ENCODE measurements at places on chromosomes 6 and 20.

GRCh38 chr20:52083627-52084232 is 107.8 kb downstream of the ZFP64 start:
- DNase-seq = peak; percentile 44

DNA sequence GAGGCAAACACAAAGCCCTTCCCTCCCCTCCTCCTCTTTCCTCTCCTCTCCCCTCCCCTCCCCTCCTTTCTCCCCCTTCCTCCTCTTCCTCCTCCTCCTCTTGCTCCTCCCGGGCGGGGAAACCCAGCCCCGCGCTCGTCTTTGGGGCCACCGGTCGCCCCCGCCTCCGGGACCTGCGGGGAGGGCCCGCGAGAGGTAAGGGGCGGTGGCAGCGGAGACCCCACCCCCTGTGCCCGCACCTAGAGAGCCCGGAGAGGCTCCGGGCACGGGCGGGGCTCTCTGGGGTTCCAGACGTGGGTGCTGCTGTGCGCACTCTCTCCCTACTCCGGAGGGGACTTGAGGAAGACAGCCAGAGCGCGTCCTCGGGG is at the start of gene RIN2:
TSS of gene RIN2 (plus strand) at position 126 of the 368 bp plus-strand sequence. CDS start 131,344 bp downstream, outside the sequence.
- DNase-seq = no peak

DNA sequence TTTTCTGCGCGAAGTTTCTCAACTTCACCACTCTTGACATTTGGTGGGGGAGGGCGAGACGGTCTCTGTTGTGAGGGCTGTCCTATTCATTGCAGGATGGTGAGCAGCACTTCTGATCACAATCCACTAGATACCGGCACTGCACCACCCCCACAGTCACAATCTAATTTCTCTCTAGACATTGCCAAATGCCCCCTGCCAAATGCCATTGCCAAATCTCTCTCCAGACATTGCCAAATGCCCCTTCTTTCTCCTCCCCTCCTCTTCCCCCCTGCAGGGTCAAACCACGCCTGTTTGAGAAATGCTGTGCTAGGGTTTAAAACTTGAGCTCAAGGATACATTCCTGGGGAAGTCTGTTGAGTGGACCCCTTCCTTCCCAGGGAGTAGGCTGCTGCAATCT is 603.5 kb upstream of the CDH4 start:
- DNase-seq = no peak

GRCh38 chr6:15914553-15914952 is 214.3 kb upstream of the MYLIP start:
- peak; percentile 70 for DNase-seq

DNA sequence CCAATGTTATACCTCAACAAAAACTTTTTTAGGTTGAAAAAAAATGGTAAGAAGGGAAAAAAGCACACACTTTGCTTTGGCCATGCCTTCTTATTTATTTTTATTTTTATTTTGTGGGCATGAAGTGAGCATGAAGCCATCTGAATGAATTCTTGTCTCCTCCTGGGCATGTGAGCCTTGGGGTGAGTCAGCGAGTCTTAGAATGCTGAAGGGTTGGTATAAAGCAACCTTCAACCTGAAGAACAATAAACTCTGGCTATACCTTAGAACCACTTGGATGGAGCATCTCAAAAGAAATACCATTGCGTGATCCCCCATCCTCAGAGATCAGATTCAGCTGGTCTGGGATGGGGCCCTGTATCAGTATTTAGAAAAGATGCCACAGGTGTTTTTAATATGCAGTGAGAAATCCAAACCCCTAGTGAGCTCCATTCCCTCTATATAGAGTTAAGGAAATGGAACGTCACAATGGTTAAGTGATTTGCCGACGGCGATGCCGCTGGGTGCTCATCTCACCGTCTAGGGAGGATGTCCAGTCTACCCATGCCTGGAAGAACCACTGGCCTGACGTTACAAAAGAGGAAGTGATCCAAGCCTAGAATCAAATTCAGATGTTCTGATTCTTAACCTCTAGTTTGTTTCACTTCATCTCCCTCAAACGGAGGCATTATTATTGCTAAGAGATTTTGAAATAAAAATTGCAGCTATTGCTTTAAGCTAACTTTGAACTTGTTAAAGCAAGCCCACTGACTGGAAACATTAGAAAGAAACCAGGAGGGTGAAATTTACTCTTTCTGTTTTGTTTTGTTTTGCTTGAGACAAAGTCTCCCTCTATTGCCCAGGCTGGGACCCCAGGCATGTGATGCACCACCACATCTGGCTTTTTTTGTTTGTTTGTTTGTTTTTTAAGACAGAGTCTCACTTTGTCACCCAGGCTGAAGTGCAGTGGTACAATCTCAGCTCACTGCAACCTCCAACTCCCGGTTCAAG is 67.1 kb downstream of the EDN1 start:
- no peak for DNase-seq

GRCh38 chr20:8116067-8116811 is 15.8 kb upstream of the PLCB1 start:
- no peak for DNase-seq

GRCh38 chr6:32833664-32834063 is 4.9 kb downstream of the TAP2 start:
- no peak for DNase-seq

GRCh38 chr20:57829805-57830514 is 120.1 kb upstream of the PMEPA1 start:
- no peak for DNase-seq

- no peak for DNase-seq
These were observed 78.6 kb upstream of the QKI start for GRCh38 chr6:163335671-163336545.
